NCI-H146 (cell line): ENCODE measurements at places on chromosomes 16 and 17.

DNA sequence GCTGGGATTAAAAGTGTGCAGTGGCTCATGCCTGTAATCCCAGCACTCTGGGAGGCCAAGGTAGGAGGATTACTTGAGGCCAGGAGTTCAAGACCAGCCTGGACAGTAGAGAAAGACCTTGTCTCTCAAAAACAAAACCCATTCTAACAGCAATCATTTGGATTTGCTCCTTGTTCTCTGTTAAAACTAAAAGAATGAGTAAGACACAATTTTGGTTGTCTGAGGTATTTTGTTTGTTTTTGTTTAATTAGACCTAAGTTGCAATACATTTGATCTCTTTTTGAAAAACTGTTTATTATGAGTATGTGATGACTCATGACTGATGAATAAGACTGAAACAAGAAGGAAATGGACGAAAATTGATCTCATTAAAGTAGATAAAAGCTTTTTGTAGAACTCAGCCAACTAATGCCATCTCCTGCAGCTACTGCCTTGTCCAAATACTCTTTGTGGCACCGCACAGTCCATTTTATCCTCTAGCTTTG lies 29.0 kb downstream of the GLG1 start:
- DNase-seq = peak; percentile 17

DNA sequence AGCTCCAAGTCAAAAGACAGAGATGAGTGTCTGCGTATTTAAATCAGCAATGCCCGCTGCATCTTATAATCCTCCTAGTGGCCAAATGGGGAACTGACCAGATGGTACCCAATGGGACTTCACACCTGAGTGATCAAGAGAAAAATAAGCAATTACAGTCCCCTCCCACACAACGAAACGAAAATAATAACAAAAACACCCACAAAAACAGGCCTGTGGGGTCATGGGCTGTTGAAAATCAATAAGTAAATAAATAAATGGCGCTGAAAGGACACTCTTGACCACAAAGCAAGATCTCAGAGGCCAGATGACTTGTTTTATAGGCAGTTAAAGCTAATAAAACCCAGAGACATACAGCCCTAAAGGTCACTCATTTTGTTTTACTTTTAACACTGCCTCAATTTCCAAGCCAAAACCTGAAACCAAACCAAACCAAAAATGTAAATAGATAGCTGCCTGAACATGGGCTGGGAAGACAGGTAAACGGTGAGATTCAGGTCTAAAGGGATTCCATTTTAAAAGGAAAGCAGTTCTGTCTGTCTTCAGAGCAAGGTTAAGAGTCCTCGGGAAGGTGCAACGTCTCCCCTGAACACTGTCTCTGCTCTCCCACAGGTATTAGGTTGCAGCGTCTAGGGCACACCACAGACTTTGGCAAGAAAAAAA lies 1.3 kb downstream of the ZNF821 start:
- peak; percentile 62 for DNase-seq

- no peak for DNase-seq
Measured at GRCh38 chr17:49814781-49815529, 26.5 kb downstream of the KAT7 start.

GRCh38 chr17:38796451-38797157 lies 2.8 kb downstream of the PIP4K2B start:
- DNase-seq = no peak

DNA sequence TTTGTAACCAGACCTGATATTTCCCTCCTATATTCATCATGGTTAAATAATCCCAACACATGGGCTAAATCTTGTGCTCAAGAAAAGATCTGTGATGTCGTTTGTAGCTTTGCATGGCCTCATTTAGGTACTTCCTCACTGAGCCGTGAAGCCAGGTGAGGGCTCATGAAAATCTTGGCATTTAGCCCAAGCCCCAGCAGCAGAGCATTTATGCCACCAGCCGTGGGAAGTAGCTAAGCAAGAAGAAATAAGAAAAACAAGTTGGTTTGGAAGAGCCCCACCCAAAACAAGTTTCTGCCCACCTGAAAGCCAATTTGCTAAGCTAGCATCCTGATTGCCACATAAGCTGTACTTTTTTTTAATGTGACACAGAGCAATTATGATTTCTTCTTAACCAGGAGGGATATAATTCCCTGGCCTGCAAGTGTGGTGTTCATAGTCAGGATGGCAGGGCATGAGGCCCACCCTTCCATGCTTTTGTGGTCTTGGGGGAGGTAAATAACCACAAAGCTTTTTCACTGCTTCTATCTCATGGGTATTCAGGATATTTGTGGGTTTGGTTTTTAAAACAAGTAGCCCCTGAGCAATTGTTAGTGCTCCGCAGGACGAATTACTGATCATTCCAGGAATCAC lies 10.5 kb downstream of the TMIGD1 start:
- DNase-seq = peak; percentile 55

DNA sequence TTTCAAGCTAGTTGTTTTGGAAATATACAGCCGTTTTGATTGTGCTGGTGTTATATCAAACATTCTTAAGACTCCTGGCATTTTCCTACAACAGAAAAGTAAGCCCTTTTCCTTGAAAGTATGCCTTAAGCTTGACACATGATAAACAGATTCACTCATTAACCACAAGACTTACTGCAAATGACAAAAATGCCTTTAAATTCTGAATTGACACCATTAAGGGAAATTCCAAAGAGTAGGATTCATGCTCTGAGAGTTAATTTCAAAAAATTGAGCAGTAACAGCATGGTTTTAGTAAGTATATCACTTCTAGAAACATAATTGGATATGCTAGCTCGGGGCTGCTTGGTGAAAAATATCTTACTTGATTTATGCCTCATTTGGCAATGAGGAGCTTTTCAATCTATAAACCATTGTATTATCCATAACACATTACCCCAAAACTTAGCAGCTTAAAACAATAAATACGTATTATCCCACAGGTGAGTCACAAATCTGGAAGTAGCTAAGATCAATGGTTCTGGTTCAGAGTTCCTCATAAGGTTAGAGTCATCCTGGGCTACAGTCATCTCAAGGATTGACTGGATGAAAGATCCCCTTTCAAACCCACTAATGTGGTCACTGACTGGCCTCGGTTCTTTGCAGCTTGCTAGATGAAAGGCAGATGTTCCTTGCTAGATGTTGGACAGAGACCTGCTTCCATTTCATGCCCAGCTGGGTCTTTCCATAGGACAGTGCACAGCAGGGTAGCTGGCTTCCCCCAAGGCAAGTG lies 8.2 kb upstream of the PHAF1 start:
- DNase-seq = no peak

DNA sequence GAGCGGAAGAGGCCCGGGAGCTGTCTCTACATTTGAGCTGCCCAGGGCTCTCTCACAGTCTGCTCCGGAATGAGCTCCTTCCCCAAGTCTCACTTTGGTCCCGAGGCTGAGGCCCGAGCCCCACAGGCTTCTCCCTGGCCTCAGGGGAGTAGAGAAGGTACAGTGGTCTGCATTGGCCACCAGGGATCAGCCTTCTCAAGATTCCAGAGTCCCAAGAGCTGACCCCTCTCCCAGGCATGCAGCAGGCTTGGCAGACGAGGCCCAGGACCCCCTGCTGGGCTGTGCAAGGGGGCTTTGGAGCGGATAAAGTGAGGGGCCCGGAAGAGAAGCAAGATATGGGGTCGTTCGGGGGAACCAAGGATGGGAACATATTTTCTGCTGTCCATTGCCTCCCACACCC lies 3.1 kb downstream of the PRSS27 start:
- no peak for DNase-seq

- peak; percentile 86 for DNase-seq
Measured at GRCh38 chr17:44708401-44709263, at the start of gene DBF4B. TSS of gene DBF4B (plus strand) at chr17:44708665. CDS start at chr17:44708821, 156 bp downstream.

DNA sequence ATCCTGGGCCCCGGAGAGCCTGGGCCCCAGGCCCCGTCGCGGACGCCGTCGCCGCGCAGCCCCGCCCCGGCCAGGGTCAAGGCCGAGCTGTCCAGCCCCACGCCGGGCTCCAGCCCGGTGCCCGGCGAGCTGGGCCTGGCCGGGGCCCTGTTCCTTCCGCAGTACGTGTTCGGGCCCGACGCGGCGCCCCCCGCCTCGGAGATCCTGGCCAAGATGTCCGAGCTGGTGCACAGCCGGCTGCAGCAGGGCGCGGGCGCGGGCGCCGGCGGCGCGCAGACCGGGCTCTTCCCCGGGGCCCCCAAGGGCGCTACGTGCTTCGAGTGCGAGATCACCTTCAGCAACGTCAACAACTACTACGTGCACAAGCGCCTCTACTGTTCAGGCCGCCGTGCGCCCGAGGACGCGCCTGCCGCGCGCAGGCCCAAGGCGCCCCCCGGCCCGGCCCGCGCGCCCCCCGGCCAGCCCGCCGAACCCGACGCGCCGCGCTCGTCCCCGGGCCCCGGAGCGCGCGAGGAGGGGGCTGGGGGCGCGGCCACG lies 36.8 kb upstream of the ZC3H18 start:
- DNase-seq = no peak

DNA sequence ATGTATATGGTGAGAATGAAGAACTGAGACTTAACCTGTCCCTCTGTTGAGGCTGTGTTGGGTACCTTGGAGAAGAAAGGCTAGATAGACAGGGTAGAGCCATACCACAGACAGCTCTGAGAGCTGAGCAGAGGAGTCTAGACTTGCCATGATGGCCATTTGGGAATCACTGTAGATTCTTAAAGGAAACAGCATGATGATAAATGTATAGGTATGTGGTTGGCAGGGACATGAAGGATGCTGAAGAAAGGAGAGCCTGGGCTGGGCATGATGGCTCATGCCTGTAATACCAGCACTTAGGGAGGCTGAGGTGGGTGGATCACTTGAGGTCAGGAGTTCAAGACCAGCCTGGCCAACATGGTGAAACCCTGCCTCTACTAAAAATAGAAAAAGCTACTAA lies 114.4 kb upstream of the HAS3 start:
- no peak for DNase-seq

DNA sequence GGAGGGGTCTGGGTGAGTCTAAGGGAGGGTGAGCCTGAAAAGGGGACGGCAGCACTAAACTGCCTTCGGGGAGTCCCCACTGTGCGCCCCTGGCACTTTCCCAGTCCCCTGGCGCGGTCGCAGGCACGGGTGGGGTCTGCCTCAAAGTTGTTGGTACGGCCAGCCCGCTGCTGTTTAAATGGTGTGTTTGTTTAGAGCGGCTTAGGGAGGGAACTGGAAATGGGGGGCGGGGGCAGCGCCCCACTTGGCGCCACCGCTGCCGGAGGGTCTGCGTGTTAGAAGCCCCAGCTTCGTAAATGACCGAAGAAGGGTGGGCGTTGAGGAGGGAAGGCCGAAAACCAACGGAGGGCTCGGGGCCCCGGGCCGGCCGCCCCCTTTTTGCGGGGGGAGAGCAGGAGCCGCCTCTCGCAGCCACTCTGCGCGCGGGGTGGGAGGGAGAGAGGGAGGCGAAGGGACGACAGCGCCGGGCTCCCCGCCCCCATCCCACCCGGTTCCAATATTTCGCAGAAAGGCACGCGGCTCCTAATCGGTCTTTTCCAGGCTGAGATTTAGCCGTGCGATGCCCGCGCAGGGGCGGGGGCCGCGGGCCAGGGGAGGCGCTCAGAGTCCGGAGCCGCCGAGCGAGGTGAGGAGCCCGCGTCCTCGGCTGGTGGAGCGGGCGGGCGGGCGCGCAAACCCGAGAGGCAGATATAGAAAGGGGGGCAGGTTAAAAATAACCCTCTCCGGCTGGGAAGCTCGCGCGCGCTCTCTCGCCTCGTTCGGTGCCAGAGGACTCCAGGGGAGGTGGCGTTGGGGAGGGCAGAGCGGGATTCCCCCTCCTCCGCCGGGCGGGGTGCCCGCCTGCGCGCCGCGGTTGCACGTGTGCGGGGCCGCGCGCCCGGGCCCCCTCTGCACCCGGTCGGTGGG lies 54.9 kb downstream of the SREBF1 start:
- DNase-seq = peak; percentile 71

- no peak for DNase-seq
Measured at GRCh38 chr16:72442385-72443158, 270.6 kb upstream of the PMFBP1 start.

- DNase-seq = peak; percentile 29
Measured at GRCh38 chr16:66334853-66335574, 31.5 kb upstream of the CDH5 start.

- DNase-seq = no peak
Measured at GRCh38 chr16:88634994-88635670, 3.2 kb upstream of the IL17C start.

DNA sequence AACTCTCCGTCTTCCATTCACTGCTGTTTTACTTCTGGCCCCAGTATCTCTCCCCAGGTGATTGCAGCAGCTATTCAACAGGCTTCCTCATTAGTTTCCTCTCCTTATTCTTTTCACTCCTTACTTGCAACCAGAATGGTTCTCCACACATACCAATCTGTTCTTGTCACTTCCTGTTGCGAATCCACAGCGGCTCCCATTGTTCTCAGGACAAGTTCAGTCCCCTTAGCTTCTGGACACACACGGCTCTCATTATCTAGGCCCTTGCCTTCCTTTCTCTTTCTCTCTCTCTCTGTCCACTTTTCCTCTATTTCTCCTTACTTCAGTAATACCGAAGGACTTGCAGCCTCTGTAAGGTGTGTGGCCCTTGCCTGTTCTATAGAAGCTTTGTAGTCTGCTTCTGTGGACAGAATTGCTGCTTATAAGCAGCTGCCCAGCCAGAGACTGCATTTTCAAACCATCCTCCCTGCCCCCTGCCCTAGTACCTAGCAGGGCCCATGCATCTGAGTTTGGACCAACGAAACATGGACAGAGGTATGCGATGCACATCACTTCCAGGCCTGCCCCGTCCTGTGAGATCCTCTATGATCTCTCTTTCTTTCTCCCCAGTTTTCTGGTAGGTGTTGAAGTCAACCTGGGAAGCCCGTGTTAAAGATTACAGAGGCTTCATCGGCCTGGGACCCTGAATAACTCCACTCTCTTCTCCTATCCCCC lies 45.7 kb downstream of the VAT1L start:
- DNase-seq = no peak

GRCh38 chr17:60224064-60224463 lies 74.3 kb downstream of the CA4 start:
- DNase-seq = no peak

DNA sequence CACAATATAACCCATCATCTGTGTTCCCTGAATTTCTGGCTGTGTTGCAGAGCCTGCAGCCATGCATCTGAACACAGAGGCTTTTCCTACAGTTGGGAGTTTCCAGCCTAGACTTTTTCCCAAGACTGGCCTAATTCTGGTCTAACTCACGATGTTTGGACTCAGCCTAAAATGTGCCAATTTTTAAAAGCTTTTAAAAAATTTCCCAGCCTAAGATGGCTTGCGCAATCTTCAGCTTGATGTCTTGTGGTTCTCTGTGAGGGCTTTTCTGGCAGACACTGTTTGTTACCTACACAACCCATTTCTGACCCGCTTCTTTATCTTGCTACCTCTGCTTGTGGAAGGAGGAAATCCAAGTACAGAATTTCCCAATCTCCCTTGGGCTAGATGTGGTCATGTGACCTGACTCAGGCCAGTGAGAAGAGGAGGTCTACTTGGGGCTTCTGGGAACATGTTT lies 72.7 kb upstream of the GAS7 start:
- DNase-seq = no peak

GRCh38 chr16:86127366-86127765 lies 228.4 kb downstream of the IRF8 start:
- DNase-seq = no peak

GRCh38 chr17:80195671-80196529 lies 24.2 kb downstream of the SGSH start:
- peak; percentile 39 for DNase-seq

- peak; percentile 98 for DNase-seq
Measured at GRCh38 chr17:13297183-13297582, 279.4 kb upstream of the ELAC2 start.
